ENCODE measurements at places on chromosomes 2 and 18.

- DNase-seq = no peak
These were observed 96.9 kb downstream of the HDAC4 start for GRCh38 chr2:239303711-239304532.

- no peak for DNase-seq
These were observed 120.3 kb upstream of the NFATC1 start for GRCh38 chr18:79275461-79275860.

DNA sequence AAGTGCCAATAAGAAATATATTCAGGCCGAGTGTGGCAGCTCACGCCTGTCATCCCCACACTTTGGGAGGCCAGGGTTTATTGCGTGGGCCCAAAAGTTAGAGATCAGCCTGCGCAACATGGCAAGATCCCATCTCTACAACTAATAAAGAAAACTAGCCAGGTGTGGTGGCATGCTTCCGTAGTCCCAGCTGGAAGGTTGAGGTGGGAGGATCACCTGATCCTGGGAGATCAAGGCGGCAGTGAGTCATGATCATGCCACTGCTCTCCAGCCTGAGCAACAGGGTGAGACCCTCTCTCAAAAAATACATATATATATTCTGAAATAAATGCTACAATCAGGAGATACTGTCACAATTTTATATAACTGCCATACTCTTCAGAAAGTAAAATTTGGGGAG is 1604.8 kb upstream of the NXPH2 start:
- no peak for DNase-seq

- DNase-seq = no peak
These were observed 35.8 kb upstream of the DYSF start for GRCh38 chr2:71417300-71418202.

DNA sequence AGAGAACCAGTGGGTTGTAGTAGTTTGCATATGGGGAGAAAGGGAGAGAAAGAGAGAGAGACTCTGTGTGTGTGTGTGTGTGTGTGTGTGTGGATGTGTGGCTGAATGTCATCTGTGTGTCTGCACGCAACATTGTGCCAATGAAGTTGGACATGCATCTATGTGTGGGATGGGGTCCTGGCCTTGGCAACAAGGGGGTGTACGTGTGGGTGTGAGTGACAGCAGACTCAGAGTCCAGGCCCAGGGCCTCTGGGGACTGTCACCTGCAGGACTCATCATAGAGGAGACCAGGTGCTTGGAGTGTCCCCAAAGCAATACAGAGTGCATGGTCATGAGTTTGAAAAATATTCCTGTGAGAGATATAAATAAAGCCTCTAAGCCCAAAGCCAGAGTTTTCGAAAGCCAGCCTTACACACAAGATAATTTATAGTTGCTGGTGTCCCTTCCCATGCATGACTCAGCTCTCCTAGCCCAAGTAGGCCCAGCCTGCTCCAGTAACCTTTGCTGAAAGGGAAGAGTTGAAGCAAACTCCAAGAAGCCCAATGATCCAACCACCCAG is 59.9 kb downstream of the TNP1 start:
- no peak for DNase-seq

DNA sequence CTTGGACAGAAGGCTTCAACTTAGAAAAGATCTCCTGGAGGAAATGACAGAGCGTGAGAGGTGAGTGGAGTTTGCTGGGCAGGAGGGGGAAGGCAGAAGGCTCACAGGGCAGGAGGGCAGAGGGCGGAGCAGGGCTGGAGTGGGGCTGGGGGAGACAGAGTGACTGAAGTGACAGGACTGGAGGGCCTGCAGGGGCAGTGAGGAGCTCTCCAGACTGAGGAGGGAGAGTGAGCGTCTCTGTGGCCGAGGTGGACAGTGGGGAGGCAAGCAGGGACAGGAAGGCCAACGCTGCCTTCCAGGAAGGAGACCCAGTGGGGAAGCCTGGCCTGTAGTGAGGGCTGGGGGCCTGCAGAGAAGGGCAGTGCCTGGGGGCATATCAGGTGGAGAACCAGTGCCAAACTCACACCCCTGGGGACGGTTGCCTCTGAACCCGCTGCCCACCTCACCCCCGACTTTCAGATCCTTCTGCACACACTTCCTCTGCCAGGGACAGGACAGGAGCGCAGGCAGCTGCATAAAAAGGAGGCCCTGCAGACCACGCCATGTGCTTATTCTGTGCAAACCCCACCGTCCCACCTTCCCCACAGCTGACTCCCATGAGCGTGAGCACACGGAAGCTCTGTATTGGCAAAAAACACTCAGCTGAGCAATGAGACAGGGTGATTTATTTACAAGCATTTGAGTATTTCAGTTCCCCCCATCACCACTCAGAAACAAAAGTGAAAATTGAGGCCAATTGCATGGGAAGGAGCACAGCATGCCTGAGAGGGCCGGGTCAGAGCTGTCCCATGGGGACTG is 244.3 kb downstream of the FAM210A start:
- DNase-seq = no peak

DNA sequence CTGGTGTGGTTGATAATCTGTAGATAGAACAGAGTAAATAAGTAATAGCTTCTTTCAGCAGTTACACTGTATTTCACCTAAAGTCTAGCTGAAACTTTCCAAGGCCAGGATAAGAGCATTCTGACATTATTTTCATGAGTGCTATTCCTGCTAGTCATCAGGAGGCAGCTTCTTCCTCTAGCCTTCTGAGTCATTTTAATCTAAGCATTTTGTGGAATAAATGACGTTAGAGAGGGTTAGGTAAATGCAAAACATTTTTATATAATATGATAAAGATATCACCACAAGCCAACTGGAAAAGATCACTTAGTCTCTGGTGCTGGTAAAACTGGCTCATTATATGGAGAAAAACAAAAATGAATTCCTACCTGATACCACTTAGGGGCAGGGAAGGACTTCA is 138.5 kb downstream of the MEP1B start:
- no peak for DNase-seq

GRCh38 chr2:46297546-46298271 is 502 bp downstream of the EPAS1 start:
- peak; percentile 60 for DNase-seq

Data from stimulated activated CD8-positive, alpha-beta memory T cell treated with anti-CD3 and anti-CD28 coated beads, Interleukin-7, amount 100 ng/mL, for 1 hour (primary cell).